ENCODE measurements at places on chromosomes 7 and 10.
A peak's percentile ranks its signal among the peaks of the same experiment; 100 is the strongest.

DNA sequence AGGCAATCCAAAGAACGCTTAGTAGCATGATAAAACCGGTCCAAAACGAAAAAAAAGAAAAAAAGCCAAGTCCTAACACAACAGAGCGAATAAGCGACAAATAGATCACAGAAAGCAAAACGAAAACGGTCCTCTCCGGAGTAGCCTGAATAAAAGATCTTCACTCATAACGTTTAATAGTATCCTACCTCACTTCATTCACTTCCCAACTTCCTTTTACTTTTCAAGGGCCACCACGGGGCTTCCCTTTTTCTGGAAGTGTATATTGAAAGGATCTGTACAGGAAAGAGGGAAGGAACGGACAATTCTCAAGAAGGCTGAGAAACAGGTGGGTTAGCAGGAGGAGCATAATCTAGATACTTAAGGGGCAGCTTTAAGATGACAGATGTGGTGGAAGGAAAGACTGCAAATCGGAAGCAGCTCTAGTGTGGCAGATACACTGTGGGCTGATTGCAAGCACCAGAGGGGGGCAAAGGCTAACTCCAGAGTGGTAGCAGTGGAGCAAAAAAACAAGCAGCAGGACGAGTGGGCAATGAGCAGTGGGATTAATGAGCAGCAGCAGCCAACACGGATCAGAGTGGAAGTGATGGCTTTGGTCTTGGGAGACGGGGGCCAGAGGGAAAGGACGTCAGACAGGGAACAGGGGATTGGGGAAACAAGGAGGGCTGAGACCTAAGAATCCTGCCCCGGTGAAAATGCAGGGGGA lies 866 bp downstream of the CNOT4 start:
- peak; percentile 17 for DNase-seq

GRCh38 chr7:17937506-17938120 lies 2.7 kb downstream of the SNX13 start:
- DNase-seq: no peak

GRCh38 chr7:87564296-87564963 lies 36.3 kb downstream of the ABCB1 start:
- no peak for DNase-seq

GRCh38 chr10:20354166-20354565 lies 537.9 kb downstream of the PLXDC2 start:
- DNase-seq: no peak

GRCh38 chr10:20978617-20979016 lies 81.5 kb upstream of the NEBL start:
- no peak for DNase-seq

- peak; percentile 55 for DNase-seq
Measured at GRCh38 chr7:112056409-112056808, 149.8 kb downstream of the DOCK4 start.

DNA sequence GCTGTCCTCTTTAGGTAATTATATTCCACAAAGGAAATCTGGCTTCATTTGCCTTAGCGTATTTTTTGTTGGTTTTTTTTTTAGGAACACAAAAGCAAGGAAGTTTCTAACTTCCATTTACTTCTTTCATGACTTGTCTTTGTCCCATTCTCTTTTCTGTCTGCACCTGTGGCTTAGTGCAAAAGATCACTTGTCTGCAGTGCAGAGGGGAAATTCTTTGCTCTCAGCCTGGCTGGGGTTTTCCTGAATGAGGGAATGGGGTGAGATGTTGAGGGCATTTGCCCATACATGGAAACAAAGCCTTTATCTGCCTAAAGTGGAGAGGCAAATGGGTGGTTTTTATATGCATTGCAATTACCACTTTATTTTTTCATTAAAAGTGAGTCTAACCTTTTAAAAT lies 361.1 kb upstream of the IGFBP3 start:
- no peak for DNase-seq

DNA sequence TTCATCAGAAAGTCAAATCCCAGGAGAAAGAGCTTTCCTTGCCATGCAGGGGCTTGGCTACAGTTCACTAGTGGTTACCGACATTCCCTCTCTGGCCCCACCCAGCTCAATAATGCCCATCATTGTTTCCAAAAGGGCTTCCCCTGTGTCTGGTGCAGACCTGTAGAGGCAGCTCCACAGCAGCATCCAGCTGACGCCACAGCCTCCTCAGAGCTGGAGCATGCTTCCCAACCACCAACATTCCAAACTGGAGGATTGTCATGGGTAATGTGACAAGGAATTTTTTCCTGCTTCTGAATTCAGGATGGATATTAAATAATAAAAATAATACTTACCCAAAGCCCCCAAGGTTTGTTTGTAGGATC lies 77.4 kb downstream of the ZNF365 start:
- no peak for DNase-seq

GRCh38 chr10:51273574-51273973 lies 199.3 kb downstream of the PRKG1 start:
- no peak for DNase-seq

- DNase-seq: no peak
Measured at GRCh38 chr7:44162785-44163395, 21.8 kb upstream of the MYL7 start.

- DNase-seq: peak; percentile 52
Measured at GRCh38 chr7:33108554-33109004, 625 bp downstream of the RP9 start.

- DNase-seq: no peak
Measured at GRCh38 chr10:126684171-126684745, 13.8 kb upstream of the C10orf90 start.

GRCh38 chr10:10796061-10796773 lies 221.5 kb upstream of the CELF2 start:
- DNase-seq: no peak

- DNase-seq: no peak
Measured at GRCh38 chr7:159201722-159202330, 57.2 kb upstream of the VIPR2 start.

GRCh38 chr7:150946421-150947240 lies 31.5 kb downstream of the KCNH2 start:
- DNase-seq: no peak

DNA sequence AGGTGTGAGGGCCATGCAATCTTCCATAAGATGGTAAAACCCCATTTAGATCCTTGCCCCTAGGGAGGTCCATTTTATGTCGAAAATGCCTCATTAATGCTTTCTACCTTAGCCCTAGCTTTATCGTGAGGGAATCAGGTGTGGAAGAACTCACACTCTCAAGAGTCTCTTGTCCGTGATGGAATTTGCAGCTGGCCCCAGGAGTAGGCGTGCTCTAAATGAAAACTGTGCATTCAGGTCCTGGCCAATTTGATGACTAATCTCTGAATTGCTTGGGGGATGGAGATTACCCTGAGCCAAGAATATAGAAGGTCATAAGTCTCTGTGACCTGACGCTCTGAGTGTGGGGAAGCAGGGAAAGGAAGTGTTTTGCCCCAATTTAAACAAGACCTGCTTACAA lies 6.6 kb downstream of the C10orf90 start:
- no peak for DNase-seq

DNA sequence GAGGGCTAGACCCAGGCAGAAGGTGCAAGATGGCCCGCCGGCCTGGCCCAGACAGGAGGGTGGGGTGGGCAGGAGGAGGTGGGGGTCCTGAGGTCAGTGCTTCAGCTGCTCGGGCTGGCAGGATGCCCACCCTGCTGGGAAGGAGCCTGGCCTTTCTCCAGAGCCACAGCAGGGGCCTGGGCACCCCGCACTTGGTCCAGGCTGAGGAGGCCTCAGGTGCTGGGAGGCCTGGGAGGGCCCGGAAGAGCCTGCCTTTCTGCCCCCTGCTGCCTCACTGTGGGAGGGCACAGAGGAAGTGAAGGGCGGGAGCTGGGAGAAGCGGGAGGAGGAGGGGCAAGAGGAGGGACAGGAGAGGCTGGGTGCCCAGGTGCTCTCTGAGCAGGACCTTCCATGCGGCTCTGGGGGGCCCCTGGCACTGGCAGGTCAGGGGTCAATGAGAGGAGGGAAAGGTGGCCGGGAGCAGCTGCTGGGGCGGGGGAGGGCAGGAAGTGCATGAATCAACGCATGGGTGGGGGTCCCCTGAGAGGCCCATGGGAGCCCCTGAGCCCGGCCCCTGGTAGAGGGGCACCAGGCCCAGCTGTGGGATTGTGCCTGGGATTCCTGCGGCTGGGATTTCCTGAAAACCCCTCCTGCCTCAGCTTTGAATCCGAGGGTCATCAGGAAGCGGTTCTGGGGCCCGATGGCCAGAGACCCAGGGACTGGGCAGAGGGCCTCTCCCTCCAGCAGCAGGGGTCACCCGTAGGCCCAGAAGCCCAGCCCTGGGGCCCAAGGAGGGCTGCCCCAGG lies 49.9 kb downstream of the PWWP2B start:
- DNase-seq: peak; percentile 79

DNA sequence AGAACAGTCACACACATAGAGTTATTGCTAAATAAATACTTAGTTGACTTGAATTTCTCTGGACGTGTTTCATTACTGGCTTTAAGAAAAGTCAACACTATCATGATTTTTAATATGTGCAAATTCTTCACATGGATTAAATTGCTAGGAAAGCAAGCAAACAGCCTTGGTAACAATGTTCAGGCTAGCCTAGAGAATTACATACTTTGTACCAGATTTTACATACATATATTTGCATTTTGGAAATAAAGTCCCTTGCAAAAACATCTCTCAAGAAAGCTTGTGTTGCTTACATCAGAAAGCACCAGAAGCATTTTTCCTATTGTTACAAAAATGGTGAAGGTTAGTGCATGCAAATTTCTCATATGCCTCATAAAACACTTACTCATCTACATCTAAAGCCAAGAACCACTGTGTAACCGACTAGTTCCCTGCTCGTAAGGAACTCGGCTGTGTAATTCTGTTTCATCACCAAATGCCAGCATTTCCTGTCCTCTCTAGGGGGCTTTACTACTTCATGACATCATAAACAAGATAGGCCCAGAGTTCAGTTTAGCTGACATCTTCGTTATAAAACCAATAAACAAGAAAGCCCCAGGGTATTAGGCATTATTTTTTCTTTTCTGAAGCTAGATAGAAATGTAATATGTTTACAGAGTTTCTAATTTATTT lies 87.8 kb downstream of the CFAP58 start:
- no peak for DNase-seq

DNA sequence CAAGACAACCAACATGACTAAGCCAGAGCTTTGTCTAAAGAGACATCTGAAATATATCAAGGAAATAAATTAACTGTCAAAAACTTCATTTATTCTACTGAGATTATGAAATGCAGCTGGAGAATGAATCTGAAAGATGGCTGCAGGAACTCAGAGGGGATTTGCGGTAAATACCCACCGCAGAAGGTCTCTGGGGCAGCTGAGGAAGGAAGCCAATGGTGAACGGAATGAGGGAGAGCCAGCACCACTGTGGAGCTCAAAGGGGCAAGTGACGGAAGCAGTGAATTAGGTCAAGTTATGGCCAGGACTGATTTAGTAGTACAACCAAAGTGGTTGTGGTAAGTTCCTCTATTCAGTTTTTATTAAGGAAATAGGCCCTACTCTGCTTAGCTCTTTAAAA lies 215.3 kb upstream of the GLI3 start:
- DNase-seq: no peak

GRCh38 chr10:60429084-60429849 lies 39.6 kb upstream of the ANK3 start:
- DNase-seq: no peak

DNA sequence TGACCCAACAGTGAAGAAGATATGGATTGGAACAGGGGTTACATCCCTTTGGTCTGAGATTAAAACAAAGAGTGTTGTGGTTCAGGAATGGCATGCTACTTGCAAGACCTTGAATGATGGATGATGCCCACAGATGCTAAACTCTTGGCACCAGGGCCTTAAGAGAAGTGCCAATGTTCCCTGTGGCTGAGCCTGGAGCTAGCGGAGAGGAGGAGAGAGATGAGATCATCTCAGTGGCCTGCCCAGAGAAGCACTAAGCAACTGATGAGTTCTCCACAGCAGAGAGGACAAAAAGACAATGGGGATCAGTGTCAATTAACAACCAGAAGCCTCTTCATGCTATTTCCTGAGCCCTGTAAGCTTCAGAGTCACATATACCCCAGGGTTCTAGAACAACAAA lies 97.8 kb downstream of the ELAPOR2 start:
- DNase-seq: no peak

- no peak for DNase-seq
Measured at GRCh38 chr10:112816891-112817290, 133.2 kb upstream of the TCF7L2 start.

GRCh38 chr7:119596651-119597050 lies 676.3 kb upstream of the KCND2 start:
- no peak for DNase-seq
